DMS153 (cell line): ENCODE measurements at places on chromosomes 4 and X.
A peak's percentile ranks its signal among the peaks of the same experiment; 100 is the strongest.

DNA sequence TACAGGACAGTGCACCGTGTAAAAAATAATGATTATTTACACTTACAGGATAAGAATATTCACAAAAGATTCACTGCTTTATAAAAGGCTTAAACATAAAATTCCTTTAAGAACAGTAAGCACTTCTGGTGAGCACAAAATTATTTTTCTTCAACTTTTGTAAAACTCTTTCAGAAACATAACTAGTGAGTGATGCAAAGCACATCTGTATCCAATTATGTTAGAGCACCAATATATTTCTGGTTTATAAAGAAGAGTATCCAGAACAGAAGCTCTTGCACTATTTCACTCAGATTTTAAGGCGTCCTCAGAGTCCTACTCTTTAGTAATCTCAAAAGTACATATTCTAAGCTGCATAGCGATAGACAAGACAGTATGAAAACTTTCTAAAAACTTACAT is 276.0 kb downstream of the C4orf33 start:
- no peak for DNase-seq

DNA sequence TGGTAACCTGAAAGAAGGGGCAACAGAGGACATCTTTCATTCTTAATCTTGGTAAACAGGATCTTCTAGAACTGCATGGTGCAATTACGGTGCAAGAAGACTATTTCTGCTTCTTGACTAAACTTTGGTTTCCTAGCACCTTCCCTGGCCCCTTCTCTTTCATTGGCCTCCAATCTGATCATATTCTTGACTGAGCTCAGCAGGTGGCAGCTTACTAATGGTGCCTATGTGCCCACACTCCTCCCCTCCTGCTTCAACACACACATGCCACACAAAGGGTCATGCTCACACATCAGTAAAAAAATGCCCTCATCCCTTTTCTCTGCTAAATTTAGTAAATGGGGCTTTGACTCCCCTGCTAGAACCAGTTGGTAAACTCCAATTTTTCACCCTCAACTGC is 400.5 kb upstream of the MAOA start:
- DNase-seq = no peak

GRCh38 chrX:77967631-77968030 is 1.8 kb downstream of the PGAM4 start:
- no peak for DNase-seq

GRCh38 chrX:110142096-110142495 is 139.2 kb downstream of the TMEM164 start:
- DNase-seq = no peak

DNA sequence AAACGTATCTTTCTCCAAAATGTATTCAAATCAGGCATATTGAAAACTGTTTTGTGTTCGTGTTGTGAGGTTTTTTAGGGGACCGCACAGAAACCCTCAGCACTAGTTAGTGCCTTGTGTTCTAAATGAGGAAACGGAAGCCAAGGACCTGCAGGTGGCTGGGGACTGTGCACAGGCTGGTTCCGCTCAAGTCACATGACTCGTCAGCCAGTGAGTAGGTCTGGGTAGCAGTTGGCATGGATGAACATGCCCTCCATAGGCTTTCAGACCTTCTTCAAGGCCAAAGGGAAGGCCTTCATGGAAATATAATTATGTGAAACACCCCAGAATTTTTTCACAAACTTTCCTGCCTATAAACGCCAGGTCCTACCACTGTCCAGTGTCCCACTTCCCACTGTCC is 1.3 kb upstream of the F11 start:
- DNase-seq = no peak

DNA sequence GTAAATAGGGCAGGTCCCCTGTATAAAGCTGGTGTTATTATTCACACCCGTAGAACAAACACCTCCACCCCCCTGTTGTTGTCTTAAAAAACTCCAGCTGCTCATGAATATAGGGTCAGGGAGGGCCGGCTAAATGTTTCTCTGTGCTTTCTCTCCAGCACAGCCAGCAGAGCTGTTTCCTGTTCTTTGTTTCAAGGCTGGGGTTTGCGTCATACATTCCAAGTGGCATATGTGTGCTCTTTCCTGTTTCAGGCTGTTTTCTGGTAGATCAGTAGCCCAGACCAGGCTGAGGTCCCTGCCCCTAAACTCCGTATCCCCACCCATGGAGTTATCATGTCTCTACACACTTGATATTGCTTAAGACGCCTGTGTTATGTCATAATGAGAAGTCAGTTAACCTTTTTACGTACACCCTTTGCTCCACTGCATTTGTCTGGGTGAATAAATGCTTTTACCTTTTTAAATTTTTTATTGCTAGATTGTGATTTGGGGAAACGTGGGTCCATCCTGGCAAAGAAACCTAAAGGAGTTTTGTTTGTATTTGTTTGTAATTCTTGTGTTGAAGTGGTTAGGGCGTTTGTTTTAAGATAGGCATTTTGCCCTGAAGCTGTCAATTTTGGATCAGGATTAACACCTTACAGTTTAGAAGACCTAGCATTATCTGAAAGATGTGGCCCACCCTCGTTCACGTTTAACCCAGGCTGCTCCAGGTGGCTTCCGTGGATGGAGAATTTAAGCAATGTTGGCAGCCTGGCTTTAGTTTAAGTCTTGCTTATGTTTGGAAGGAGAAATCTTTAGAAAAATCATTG is 3.3 kb downstream of the KLF3 start:
- DNase-seq = peak; percentile 89

DNA sequence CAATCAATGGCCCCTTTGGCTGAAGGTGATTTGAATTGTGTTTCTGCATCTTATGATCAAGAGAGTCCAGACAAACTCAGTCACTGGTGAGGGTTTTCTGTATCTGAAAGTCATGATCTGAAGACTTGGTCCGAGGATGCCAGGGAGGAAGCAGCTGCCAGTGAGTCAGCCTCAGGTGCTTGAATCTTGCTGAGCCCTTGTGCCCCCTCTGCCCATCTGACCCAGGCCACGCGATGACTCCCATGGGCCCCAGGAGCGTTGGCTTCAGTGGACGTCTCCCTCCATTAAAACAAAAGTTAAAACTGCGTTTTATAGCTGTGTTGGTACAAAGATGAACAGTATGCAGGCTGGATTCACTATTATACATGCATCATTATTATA is 62.0 kb downstream of the HTRA3 start:
- no peak for DNase-seq

DNA sequence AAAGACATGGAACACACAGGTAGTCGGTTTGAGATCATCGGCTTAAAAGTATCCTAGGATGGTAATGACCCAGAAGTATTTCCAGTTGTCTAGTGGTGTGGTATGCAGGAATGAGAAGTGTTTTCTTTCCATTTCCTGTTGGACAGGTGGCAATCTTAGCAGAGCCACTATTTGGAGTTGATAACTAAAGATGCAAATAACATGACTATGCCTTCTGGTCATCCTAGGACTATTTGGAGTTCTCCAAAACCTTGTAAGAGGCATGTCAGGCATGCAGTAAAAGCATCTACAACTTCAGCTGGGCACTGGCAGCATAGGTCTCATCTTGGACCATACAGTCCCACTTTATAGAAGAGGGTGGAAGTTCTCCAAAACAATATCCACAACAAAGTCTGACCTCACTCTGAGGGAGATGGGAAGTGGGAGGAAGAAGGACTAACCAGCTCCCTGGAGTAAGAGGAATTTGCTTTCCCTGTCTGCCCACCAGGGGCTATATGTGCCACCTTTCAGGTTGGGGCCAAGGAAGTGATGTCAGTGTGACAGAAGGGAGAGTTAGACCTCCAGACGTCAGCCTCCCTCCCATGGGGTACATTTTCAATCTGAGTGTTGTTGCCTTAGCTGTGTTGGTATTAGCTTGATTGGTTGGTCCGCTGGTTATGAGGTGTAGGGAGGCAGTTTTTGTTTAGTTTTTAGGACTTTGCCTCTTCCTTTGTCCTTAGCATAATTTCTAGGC is 101.2 kb upstream of the MYOZ2 start:
- DNase-seq = no peak

- no peak for DNase-seq
Measured at GRCh38 chrX:74015379-74016019, 288.5 kb upstream of the ZCCHC13 start.

DNA sequence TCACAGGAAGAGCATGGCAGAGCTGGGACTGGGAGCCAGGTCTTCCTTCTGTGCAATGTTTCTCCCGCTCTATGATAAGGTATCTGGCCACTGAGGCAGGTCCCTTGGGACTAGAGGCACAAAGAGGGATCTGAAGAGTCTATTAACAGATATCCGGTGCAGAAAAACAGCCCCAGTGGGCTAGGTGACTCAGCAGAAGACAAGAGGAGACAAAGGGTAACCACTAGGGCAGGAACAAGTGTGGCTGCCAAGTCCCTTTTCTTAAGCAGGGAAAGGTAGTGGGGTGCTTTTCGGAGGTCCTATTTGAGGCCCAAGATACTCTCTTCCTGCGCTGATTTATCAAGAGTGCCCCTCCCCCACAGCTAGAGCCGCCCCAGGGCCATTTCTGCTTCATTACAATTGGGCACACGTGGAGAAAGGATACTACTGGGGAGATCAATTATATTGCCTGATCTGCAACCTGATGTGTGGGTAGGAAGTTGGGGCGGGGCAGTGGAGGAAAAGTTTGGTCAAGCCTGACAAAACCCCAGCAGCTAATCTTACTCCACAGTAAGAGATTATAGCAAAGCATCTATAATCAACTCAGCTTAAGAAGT is at the start of gene DGAT2L6:
Gene DGAT2L6, plus strand, starts transcription at position 546 of the 596 bp plus-strand sequence. CDS start 100 bp downstream, outside the sequence.
- peak; percentile 79 for DNase-seq

DNA sequence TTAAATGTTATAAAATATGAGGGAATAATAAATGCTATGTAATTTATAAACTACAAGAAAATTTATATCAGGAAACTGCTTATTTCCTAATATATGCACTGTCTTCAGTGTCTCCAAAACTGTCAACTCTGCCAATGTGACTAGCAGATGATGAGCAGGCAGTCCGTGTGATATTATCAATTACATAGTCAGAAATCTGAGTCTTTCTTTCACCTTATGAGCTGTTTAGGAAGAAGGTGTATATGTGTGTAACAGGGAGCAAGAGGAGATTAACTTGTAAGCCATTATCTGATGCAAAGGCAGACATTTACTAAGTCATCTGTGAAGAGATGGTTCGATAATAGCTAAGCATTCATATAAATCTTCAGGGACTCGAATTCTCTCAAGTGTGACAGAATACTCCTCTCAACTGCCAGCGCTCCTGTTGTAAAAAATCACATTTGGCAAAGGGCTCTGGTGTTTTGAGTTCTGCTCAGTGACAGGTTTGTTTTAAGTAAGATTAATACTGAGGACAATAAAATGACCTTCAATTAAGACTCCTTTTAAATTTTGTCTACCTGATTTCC is 79.7 kb downstream of the SNCA start:
- DNase-seq = peak; percentile 7

DNA sequence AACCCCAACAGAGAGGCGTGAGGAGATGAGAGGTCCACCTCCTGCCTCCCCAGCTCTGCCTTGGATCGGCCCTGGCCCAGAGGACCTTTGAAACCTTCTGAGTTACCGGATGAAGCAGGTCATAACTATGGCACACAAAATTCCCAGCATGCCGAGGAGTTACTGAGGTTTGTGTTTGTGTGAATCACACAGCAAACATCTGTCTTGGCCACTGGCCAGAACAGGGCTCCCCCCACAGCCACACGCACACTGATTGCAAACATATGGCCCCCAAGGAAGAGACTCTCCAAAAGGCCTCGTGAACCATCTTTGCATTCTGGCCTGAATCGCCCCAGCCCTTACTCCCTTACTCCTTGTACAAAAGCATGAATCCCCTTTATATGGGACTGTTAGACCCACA is 18.9 kb downstream of the RPS4X start:
- no peak for DNase-seq

GRCh38 chr4:137389911-137390520 is 142.3 kb downstream of the PCDH18 start:
- no peak for DNase-seq
